ENCODE measurements at places on chromosomes 7 and 10.

DNA sequence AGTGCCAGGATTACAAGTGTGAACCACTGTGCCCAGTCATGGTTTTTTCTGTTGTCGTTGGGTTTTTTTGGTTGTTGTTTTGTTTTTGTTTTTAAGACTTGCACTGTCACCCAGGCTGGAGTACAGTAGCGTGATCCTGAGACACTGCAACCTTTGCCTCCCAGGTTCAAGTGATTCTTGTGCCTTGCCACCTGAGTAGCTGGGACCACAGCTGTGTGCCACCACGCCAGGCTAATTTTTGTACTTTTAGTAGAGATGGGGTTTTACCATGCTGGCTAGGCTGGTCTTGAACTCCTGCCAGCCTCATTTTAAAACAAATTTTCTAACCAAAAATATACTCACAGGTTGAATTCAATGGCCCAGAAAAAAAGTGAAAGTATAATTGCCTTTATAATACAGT is 174.1 kb downstream of the AHR start:
- DNase-seq: no peak

DNA sequence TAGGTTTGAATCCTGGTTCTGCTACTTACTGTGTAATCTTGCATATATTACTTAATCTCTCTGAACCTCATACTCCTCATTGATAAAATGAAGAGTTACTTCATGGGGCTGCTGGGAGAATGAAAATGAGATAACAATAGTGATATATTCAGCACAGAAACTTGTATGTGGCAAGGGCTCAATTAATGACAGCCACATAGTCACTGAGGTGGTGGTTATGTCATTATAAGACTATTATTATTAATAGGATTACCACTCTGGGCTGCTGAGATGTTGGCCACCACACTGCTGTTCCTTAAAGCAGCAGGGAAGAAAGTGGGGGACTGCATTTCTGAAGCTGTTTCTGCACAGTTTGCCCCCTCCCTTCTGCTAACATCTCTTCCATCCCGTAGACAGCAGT is 100.4 kb upstream of the PDLIM1 start:
- DNase-seq: no peak

DNA sequence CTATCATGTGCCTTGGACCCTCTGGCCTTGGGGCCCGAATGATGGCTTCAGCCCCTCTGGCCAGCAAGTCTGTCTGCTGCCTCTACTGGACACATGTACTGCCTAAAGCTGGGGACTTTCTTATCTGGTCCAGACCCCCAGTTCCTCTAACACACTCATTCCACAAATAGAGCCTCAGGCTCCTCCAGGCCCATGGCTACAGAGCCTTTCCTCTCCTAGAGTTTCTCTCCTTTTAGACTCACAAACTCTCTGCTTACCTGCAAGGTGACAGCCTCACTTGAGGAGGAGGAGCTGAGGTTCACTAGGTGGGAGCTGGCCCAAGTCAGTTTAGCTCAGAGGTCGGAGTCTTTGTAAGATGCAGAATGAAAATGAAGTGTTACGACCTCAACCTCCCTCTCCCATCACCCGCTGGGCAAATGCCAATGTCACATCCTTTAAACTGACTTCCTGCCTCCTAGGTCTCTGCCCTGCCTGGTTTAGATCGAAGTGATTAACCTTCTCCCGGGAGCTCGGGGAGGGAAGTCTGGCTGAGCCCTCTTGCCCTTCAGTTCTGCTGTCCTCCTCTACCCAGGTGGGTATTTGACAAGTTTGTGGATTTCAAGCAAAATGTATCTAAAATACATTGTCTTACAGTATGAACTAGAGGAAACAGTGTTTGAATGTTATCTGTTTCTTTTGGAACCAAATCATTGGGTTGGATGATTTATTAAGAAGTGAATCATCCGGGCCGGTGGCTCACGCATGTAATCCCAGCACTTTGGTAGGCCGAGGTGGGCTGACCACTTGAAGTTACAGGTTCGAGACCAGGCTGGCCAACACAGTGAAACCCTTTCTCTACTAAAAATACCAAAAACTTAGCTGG is 71.9 kb upstream of the TNS3 start:
- DNase-seq: no peak

GRCh38 chr10:12631787-12632562 is 282.6 kb downstream of the CAMK1D start:
- DNase-seq: peak; percentile 93

GRCh38 chr10:23343591-23344240 is 881 bp downstream of the C10orf67 start:
- DNase-seq: no peak

DNA sequence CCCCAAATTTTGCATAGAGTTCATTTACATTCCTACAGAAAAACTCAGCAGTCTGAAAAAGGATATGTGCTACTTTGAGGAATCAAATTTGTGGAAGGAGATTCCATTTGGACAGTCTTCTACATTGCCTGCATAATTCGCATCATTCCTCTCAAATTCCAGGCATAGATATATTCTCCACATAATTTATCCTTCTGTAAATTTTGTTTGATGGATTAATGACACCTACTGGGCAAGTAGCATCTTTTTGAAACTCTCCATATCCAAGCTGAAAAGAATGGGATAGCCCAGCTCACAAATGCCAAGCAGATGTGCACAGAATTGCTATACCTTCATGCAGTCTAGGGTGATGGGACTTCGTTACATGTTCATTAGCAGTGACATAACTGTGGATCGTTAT is 515.3 kb downstream of the AUTS2 start:
- DNase-seq: no peak

DNA sequence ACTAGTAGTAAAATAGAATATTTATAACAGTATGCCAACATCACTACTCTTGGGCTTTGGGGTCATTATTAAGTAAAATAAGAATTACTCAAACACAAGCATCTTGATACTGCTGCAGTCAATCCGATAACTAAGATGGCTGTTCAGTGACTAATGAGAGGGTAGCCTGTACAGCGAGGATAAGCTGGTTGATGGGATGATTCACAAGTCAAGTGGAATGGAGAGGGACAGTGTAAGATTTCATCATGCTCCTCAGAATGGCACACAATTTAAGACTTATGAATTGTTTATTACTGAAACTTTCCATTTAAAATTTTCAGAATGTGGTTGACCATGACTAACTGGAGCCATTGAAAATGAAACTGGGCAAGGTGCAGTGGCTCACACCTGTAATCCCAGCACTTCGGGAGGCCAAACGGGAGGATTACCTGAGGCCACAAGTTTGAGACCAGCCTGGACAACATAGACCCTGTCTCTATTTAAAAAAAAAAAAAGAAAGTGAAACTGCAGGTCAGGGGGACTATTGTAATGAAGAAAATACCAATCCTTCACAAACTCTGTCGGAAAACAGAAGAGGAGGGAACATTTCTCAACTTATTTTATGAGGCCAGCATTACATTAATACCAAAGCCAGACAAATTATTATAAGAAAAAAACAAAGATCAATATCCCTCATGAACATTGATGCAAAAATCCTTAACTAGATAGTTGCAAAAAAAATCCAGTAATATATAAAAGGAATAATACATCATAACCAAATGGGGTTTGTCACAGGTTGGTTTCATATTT is 11.2 kb downstream of the AVL9 start:
- DNase-seq: no peak

DNA sequence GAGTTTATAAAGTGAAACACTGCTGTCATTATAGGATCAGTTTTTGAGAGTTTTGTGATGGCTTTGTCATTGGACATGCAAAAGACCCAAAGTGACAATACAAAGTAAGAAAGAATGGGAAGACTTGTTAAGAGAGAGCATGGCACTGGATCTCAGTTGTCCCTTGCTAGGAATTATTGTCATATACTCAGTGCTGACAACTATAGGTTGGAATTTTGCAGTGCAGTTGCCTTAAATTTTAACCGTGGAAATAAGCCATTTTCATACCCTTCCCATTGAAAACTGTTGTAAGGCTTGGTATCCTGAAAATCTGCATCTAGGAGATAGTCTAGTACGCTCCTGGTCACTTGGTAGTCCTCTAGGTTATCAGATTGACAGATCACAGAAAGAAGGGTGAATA is 1156.7 kb downstream of the GATA3 start:
- DNase-seq: no peak

DNA sequence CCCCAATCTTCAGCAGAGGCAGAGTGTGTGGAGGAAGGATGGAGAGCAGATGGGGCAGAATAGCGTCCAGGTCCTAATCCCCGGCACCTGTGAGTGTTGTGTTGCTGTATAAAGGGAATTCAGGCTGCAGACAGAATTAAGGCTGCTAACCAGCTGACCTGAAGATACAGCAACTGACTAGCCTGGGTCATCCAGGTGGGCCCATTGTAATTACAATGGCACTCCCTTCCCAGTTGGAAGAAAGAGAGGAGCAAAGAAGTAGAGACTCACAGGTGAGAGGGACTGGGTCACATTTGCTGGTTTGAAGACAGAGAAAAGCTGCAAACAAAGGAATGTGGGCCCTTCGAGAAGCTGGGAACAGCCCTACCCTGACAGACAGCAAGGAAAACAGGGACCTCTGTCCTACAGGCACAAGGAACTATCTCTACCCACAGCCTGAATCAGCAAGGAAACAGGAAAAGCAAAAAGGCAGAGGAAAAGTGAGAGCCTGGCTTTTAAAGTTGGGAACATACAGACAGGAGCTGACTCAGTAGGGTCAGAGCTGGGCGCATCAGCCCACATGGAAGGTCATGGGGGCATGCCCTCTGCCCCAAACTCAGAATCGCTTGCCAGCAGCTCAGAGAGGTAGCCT is 11.6 kb upstream of the TMEM72 start:
- no peak for DNase-seq

DNA sequence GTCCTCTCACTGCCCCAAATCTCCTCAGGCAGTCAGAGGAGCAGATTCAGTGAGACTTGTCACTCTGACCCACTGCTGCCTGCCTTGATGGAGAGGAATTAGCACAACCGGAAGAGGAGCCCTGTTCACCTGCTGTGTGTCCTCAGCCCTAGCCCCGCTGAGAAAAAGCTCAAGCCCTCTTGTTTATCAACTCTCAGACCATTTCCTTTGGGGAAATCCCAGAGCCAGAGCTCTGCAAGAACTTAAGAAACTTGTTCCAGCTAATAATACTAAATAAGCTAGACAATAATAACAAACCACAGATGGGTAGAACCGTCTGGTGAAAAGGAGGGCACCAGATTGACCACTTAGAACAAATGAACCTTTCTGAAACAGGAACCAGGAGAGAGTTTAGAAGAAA is 37.7 kb upstream of the ITGB1 start:
- DNase-seq: no peak

GRCh38 chr7:158414486-158414961 is 173.1 kb downstream of the PTPRN2 start:
- peak; percentile 75 for DNase-seq

DNA sequence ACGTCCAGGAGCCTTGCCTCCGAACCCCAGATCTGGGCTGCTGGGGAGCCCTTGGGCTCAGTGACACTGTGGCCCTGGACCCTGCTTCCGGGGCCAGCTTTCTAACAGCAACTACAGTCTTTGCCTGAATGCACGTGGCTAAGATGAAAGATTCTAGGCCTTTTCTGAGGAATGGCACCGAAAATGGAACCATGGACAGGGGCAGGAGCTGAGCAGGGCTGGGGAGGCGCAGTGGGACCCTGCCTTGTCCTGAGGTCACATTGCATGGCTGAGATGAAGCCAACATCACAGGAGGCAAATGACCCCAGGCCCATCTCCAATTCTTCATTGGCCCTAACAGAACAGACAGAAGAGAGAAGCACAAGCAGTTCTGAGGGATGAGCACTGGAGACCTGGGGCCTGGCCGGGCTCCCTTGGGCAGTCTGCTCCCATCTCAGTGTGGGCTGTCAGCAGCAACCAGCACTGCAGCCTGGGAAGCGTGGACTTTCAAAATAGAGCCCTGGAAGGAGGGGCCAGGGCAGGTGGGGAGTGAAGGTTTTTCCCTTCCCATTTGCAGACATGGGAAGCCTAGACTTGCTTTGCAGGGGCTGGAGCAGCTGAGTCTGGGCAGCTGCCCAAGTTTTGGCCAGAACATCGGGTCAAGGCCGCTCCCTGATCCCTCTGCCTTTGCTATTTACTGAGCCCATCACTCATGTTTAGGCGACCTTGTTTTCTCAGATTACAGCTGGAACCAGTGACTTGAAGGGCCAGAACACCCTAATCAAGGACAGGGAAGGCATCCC is 114.4 kb upstream of the TCERG1L start:
- no peak for DNase-seq

GRCh38 chr7:55964261-55965099 is at the start of gene NIPSNAP2:
NIPSNAP2 (plus strand) TSS chr7:55964585; CDS start chr7:55964610, 25 bp downstream.
- DNase-seq: peak; percentile 82

- no peak for DNase-seq
These were observed 96.5 kb downstream of the BTRC start for GRCh38 chr10:101450277-101451080.

DNA sequence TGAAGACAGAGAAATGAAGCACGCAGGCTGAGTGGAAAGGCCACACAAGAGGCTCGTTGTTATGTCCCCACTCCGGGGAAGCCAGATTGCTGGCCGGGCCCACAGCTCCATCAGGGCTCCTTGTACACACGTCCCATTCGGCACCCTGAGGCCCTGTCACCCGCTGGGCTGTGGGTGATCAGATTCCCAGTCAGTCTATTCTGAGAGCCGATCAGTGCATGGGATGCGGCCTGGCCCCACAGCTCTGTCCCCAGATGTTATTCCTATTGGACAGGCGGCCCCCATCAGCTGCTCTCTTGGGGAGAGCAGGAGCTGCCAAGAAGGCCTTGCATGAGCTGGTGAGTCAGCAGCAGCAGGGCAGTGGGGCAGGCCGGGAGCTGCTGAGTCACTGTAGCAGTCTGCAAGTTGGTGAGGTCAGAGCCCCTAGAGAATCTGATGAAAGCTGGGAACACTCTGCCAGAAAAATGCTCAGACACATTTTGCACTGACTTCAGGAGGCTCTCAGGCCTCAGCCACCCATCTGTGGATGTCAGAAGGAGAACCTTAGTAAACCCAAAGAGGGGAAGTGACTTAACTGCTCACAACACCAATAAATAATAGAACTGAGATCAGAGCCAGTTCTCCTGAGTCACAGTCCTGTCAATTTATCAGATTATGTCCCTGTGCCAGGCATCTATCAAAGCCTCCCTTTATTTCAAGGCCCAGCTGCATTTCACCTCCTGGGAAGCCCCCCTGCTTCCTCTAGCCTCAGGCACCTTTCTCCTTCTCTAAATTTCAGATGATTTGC is 9.4 kb upstream of the PSAP start:
- peak; percentile 71 for DNase-seq

All from SHP77 (cell line).